GOT3 (cell line): ENCODE measurements at places on chromosomes 2 and 18.

DNA sequence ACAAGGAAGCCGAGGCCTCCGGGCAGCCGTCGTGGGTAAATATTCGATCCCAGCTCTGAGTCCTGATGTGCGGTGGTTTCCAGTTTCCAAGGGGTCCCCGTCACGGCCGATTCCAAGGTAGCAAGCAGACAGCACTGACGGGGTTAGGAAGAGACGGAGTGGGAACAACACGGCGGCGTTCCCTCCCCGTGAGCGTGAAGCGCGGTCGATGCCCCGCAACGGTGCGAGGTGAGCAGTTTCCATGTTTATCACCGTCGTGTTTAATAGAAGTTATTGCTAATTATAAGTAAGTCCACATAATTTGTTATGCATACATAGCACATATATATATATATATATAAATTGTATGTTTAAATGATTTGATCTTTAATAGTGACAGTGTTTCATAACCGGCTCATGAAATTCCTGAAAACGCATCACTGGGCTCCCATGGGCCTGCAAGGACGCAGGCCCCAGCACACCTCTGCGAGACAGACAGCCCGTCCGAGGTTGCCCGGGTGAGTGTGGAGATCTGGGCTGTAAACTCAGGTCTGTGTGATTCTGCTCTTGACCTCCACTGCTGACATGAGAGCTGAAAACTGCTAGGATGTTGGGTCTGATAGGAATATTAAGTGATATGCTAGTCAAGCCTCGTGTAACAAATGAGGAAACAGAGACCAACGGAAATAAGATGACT lies 243.5 kb upstream of the SALL3 start:
- no peak for DNase-seq

GRCh38 chr2:165251366-165251765 lies 12.2 kb downstream of the SCN2A start:
- no peak for DNase-seq

- no peak for DNase-seq
These were observed 9.0 kb upstream of the OTX1 start for GRCh38 chr2:63041592-63041991.

DNA sequence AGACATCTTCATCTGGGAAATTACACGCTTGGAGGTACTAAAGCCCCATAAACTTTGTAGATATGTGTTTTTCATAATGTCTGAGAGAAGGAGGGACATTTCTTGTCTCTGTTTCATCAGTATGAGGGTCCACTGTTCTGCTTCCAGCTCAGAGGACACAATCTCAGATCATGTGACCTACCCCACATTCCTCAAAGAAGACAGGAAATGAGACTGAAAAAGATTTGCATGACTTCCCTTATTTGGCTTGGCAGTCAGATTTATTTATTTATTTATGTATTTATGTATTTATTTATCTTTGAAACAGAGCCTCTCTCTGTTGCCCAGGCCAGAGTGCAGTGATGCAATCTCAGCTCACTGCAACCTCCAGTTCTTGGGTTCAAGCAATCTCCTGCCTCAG lies 463.7 kb upstream of the RGPD4 start:
- no peak for DNase-seq

- DNase-seq: no peak
These were observed 441.3 kb upstream of the CDH20 start for GRCh38 chr18:60891936-60892335.

DNA sequence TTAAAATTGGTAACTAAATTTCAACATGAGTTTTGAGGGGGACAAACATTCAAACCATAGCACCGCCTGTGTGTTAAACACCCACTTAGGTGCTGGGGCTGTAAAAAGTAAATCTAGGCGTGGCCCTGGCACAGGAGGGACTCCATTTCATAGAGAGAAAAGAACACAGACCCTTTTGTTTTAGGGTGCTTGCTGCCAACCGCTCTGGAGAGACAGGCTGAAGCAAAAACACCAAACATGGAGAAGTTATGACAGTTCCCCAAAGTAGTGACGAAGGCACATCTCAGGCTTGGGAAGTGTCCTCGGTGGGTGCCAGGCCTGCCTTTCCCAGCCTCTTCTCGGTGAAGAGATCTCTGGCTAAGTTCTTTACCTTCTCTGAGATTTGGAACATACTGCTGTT lies 5.1 kb downstream of the ACTG2 start:
- DNase-seq: no peak

- DNase-seq: no peak
These were observed 125.5 kb downstream of the MSH2 start for GRCh38 chr2:47528455-47528854.

DNA sequence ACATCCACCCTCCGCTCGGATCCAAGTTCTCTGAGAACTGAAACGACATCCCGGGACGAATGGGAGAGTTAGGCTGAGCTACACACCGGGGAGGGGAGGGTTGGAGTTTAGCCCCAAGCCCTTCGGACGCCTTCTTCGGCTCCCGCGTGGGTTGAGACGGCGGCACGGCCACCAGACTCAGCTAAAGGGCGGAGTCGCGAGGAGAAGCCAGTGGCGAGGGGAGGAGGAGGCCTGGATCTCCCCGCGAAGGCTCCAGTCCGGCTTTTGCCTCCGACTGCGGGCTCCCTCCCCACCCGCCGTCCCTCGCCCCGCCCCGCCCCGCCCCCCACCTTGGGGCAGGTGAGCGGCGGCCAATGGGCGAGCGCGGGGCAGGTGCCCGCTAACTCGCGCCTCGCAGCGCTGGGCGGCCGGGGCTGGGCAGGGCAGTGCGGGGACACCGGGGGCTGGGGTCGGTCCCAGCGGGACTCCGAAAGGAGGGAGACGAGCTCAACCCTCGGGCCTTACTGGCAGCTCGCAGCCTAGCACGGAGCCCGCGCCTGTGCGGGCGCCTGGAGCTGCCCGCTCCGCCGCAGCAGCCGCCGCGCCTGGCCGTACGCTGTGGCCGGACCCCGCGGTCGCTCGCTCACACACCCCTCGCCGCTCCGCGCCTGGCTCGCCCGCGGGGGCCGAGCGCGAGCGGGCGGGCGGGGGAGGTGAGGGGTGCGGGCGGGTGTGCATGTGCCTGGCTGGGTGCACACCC lies at the start of gene EMX1:
Gene EMX1, plus strand, starts transcription at position 382 of the 739 bp plus-strand sequence. Its CDS starts 334 bp downstream, at position 716.
- DNase-seq: no peak

GRCh38 chr2:176665086-176665485 lies 395.8 kb downstream of the MTX2 start:
- DNase-seq: no peak

DNA sequence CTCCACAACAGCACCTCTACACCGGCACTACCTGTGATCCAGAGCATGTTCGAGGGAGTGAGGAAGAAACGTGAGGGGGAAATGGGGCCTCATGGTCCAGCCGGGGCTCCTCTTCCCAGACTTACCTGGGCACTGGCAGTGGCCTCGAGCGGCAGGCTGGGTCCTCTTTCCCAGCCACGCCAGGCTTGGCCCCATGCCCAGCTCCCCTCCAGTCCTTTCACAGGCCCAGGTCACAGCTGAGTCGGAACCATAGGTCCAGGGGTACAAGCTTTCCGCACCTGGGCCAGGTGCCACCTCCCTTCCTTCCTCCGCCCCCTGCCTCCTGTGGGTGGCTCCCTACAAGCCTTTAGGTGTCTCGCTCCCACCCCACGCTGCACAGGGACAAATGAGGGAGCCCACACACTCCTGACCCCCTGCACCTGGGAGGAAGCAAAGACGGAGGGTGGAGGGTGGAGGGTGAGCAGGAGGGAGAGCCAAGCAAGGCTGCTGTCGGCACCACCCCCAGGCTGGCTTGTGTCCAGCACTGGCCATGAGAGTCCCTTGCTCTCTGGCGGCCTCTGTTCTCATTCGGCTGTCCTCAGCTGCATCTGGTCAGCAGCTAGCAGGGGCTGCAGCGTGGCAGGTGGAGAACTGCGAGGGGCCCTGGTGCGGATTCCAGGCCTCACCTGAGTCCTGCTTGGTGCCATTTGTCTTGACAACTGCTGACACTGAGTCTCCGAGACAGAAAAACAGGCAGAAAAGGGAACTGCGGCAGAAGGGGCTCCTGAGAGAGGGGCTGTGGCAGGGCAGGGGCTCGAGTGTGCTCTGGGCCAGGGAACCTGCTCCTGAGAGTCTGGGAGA lies 26.8 kb downstream of the ADRA2B start:
- no peak for DNase-seq

GRCh38 chr2:155825876-155826275 lies 506.6 kb downstream of the NR4A2 start:
- no peak for DNase-seq

DNA sequence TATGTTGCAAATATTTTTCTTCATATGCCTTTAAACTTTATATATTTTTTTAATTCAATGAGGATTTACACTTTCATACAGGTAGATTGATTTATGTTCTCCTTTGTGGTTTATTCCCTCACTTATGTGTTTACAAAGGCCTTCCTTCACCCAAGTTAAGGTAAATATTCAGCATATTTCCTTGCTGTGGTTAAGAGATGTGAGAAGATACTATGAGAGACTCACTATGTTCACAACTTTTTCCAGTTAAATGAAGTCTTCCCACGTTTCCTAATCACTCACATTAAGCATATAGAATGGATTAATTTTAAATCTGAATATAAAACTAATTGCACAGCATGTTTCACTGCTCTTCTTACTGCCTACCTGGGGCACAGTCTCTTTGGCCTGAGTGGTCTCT lies 597 bp downstream of the PECR start:
- no peak for DNase-seq

DNA sequence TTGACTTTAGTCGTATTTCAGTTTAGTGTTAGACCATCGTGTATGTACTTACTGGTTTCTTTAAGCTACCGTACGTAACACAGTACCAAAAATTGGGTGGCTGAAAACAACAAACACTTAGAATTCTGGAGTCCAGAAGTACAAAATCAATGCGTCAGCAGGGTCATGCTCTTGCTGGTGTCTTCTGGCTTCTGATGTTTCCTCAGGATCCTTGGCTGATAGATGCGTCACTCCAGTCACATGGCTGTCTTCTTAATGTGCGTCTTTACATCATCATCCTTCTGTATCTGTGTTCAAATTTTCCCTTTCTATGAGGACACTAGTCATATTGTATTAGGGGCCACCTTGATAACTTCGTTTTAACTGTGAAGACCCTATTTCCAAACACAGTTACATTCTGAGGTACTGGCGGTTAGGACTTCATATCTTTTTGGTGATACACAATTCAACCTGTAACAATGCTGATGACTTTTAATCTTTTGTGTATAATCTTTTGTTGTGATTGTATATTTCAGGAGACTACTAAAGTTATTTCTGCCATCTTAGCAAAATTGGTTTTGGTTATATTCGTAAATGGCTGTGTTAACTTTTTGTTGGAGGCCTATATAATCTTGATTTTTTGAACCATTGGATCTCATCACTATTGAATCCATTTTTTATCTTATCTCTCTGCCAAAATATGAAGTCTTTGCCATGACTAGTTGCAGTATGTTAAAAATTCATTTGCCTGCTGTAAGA lies 25.4 kb downstream of the ACTR3 start:
- no peak for DNase-seq

- no peak for DNase-seq
These were observed 1.3 kb downstream of the TMEM17 start for GRCh38 chr2:62504657-62505056.

DNA sequence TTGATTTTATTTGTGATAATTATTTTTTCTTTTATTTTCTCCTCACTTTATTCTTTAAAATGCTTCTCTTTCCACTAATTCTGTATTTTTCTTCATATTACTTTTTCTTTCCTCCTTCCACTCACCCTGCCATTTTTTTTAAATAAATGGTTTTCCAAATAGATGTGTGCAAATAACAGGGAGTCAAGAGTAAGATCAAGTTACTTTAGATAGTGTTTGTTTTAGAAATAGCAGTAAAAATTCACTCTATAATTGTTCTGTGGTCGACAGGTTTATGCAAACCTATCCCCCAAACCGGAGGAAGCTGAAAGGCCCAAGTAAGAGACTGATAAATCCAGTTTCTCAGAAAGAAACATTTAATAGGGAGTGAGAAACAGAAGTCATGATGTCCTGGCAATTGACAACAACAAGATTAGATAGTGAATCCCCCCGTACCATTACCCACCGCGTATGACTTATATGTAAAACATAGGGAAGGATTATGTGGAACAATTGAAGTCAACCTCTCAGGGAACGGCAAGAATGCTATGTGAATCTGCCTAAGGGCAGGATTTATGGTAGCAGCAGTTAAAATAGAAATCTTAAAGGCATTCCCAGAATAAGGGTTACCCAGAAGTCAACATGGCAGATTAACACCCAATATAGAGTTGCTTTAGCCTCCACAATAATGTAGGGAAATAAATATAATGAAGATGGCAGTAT lies 75.5 kb downstream of the KYNU start:
- no peak for DNase-seq

DNA sequence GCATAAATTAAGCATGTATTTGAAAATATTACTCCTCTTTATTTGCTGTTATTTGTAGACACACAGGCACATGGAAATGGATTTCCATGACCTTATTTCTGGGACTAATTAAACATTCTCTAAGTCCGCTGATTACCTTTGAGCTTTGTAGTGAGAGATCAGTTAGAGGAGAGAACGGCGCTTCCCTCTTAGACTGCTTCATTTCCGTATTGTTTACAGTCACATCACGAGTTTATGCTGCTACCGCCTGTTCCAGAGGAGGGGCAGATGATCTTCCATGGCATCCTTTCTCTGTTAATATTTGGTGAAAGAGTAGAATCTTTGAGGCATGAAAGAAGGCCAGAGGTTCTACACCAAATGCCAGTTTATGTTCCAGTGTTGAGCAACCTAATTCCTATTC lies 404.4 kb downstream of the TRIB2 start:
- no peak for DNase-seq

GRCh38 chr18:69981948-69982347 lies 34.3 kb upstream of the CD226 start:
- DNase-seq: no peak

DNA sequence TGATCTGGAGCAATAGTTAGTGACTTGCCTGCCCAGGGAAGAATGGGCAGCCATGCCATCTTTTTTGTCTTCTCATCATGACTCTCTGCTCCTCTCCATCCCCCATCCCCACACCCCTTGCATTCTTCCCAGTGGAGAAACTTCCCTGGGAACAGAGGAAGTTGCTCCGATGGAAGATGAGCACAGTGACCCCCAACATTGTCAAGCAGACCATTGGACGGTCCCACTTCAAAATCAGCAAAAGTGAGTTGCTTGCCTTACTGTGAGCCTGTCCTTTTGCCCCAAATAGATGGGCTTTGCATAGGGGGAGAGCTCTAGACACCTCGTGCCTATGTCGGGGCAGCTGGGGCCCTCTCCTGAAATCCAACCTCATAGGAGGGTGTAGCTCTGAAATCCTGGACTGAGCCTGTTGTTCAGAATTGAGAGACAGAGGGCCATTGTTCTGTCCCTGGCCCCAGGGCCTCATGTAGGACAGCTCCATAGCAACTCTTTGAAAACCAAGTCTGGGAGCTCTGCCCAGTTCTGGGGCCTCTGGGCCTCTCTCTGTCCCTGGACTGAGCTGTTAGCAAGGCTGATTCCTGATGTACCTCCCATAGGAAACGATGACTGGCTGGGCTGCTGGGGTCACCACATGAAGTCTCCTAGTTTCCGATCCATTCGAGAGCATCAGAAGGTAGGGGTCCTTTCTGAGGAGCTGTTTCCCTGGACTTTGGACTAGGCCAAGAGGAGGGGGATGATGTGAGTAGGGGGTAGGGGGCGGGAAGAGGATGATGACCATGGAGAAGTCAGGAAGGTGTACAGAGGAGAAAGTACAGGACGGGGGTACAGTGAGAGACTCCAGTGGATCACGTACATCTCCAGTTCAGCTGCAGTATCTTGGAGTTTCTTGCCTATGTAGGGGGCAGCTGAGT lies 35.2 kb downstream of the TTLL4 start:
- DNase-seq: no peak

- DNase-seq: no peak
These were observed 72.8 kb downstream of the PHLPP1 start for GRCh38 chr18:62788111-62788510.

- DNase-seq: no peak
These were observed 185.0 kb downstream of the PHLPP1 start for GRCh38 chr18:62900132-62900883.
